ENCODE measurements at places on chromosomes 2 and 18. TPM values are rescaled to one million over a fixed set of nuclear protein-coding genes. Genes with fewer than 3 reads are reported as not detected.

DNA sequence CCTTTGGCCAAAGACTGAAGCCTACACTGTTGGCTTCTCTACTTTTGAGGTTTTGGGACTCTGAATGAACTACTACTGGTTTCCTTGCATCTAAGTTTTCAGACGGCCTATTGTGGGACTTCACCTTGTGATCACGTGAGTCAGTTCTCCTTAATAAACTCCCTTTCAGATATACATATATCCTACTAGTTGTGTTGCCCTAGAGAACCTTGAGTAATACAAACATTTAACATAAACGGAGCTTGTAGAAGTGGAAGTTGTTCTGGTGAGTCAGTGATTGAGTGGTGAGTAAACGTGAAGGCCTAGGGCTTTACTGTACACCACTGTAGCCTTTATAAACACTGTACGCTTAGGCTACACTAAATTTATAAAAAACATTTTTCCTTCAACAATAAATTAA lies 107.2 kb upstream of the CDH2 start:
- DNase-seq, result no peak

DNA sequence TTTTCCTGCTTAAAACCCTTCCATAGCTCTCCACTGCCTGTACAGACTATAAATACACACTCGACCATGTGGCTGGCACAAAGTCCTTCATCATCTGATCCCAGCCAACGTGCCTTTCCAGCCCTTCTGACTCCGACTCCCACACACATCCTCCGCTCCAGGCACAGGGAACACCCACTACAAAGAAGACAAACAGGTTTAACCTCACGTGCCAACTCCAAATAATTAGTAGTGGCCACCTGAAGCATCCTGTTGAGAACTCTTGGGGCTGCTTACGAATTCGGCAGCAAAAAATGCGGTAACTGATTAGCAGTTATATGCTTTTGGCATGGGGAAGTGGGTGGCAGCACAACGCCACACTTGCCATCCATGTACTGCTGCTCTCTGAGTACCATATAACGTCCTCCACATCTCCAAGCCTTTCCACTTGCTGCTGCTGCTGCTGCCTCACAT lies 12.1 kb downstream of the SPIRE1 start:
- peak; percentile 69 for DNase-seq

DNA sequence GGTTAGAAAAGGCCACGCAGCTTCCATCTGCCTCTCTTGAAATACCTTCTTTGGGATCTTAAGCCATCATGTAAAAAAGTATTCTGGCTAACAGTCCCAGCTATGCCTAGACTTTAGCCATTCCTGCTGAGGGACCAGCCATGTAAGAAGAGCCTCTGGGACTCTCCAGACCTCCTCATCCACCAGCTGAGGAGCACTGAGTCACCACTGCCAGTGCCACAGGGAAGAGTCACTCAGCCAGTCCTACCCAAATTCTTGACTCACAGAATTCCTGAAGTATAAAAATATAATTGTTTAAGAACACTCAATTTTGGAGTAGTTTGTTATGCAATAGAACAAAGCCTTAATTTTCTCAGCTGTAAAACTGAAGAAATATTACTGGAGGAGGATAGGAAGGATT lies 436.7 kb downstream of the ZEB2 start:
- DNase-seq, result no peak

- DNase-seq, result no peak
Measured at GRCh38 chr2:227020416-227020815, 143.6 kb downstream of the COL4A4 start.

GRCh38 chr2:198175271-198175670 lies 370.9 kb downstream of the PLCL1 start:
- no peak for DNase-seq

DNA sequence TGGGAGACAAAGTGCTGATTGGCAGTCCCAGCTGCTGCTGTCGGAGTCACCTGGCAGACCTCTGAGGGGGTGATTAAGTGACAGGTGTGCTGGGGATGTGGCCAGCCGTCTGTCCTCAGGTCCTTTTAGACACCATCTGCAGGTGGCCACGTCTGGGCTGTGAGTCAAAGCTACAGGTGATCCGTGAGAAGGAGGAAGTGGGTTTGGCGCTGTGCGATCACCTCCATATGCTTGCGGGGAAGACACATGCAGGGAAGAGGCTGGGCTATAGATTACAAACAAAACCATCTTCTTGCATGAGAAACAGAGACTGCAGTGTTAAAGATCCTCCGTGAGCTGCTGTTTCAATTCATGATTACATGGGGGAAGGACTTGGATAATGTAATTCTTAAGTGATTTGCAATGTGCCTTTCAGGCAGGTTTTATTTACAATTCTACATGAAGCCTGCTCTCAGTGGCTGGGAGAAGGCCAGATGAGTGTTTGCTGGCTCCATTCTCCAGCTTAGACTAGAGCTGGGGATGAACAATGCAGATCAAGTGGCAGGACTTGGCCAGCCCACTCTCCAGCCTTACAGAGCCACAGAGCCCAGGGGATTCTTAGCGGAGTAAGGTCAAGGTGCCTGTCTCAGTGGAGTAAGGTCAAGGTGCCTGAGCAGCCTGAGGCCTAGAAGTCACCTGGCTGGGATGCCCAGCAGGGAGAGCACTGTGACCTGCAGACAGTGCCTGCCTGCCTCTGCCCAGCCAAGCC lies 87.8 kb downstream of the LYPD1 start:
- DNase-seq, result no peak

- no peak for DNase-seq
Measured at GRCh38 chr2:168928113-168928831, 27.2 kb downstream of the G6PC2 start.

DNA sequence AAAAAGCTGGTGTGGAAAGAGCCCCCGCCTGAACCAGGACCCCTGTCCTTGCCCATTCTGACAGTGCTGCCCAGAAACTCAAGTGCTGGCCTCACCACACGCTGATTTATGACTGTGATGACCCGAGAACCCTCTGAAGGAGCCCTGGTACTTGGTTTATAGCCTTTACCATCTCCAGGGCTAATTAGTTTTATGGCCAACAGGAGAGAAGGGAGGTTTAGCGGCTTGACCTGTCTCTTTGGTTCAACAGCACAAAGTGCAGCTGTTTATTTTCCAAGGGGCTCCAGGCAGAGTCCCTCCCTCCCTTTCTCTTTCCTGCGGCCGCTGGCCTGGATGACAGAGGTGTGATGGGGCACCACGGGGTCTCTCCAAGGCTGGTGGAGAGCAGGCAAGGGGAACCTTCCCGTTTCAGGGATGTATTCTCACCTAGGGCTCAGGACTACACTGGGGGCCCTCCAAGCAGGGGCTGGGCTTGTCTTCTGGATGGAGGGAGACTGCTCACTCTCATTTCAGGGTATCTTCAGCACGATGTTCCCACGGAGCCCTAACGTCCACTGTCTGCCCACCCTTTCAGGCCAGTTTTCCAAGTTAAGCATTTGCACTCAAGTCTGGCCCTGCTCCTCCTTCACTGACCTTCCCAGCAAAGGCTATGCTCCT lies 174.2 kb upstream of the GLI2 start:
- no peak for DNase-seq

DNA sequence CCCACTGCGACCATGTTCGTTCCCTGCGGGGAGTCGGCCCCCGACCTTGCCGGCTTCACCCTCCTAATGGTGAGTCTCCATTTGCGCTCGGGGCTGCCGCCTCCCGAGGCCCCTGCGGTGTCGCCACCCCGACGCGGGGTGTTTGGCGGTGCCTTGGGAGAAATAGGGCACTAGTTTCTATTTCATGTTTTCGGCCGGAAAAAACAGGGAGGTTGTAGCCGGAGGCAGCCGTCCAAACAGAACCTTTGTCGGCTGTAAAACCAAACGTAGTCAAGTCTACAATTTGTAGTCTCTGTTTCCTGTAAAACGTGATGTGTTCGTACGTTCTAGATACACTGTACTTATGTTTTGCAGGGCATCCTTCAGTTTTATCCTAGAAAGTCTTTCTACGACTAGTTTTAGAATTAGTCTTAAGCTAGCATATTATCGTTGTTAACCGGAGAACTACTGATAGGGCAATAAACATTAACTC lies 290 bp downstream of the PSMG2 start:
- DNase-seq, result no peak

GRCh38 chr2:10119601-10120157 lies 2.9 kb upstream of the RRM2 start:
- no peak for DNase-seq

DNA sequence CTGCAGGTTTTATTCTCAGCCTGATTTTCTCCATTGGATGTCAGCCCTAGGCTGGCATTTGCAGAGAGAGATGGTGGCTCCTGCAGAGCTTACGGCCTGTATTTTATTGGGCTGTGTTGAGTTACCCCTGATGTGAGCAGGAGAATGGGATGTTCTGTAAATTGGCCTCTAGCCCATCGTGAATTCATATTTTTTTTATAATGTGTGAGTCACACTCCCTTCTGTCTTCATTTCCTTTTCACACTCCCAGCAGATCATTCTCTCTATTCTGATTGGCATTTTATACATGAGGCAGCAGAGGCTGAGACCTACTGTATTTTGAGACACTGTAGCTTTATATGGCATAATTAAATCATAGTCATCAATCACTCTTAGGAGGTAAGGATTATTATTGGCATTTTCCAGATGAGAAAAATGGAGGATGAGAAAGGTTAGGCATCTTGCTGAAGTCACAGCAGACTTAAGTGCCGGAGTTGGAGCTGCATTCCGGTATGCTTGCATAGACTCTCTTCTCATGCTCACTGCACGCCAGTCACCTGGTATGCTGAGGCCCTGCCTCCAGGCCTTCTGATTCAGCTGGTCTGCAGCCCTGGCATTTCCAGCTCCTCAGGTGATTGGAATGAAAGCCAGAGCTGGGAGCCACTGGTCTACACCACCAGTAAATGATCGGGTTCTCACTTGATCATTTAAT lies 142.4 kb downstream of the NEDD4L start:
- peak; percentile 21 for DNase-seq

GRCh38 chr2:64300066-64300465 lies 153.9 kb upstream of the LGALSL start:
- no peak for DNase-seq

GRCh38 chr2:179020156-179020750 lies 29.7 kb downstream of the CCDC141 start:
- DNase-seq, result no peak

ALLC gene
- not detected for total RNA-seq

SPRED2 gene
- total RNA-seq, result 13.5 TPM

NOSTRIN gene
- 12.4 TPM for total RNA-seq

INHA gene
- total RNA-seq, result 2.8 TPM

LRATD1 gene
- total RNA-seq, result 3.6 TPM

ALPP gene
- total RNA-seq, result not detected

TANC1 gene
- total RNA-seq, result 81.6 TPM
